ENCODE measurements at places on chromosomes 1 and 21.

DNA sequence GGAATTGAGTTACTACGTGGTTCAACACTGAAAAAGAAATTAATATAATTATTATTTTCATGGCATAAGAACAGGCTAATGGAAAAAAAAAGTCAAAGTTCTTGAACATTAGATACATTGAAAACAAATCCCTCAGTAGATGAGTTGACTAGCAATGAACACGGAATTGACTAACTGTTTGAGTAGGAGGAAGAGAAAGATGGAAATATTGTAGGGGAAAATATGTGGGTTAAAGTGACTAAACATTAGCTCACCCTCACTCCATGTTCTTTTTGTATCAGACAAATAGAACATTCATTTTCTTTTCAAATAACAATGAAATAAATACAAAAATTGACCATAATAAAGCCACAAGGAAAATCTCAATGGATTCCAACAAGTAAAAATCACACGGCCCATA is 84.3 kb downstream of the KCNK2 start:
- DNase-seq, result no peak

DNA sequence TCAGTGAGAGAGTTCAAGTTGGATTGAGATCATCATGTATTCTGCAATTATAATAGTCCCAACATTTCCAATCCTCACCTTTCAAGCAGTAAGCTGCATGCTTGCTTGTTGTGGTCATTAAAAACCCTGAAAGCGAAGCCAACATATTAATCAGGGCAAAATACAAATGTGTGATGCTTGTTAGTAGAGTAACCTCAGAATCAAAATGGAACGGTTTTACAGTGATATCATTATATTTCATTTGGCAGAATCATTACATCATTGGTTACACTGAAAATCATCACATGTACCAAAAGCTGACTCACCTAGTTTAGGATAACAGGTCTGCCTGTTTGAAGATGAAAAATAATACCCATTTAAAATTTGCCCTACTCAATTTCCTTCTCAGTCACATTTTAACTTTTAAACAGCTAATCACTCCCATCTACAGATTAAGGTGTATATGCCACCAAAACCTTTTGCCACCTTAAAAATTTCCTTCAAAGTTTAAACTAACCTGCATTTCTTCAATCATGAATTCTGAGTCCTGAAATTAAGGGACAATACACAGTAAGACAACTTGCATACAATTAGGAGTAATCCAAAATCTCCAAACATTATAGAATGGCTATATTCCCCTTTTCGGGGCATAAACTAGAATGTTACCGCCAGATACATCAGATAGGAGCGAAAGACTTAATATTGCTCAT is 3.5 kb downstream of the GAS5 start:
- no peak for DNase-seq

DNA sequence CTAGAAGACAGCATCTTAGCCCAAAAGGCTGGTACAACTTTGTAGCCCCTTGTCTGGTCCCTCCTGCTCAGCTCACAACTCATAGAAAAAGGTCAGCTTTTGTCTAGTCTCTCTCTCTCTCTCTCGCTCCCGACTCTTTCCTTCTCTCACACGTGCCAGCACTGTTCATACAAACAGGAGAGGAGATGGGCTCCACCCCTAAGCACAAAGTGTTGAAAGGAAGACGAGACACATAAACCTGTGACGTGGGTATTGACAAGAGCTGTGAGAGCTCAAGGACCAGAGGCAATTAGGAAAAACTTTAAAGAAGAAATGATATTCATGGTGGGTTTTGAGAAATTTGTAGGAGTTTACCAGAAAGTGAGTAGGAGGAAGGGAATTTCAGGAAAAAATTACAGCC is 23.6 kb upstream of the KCNC4 start:
- no peak for DNase-seq

- no peak for DNase-seq
Observed at GRCh38 chr1:77347646-77348045, 65.8 kb downstream of the AK5 start.

GRCh38 chr1:45554198-45554597 is 3.6 kb downstream of the AKR1A1 start:
- DNase-seq, result no peak

GRCh38 chr1:91924146-91924545 is 25.1 kb upstream of the BRDT start:
- DNase-seq, result no peak

- DNase-seq, result no peak
Observed at GRCh38 chr1:6584126-6585080, 4.6 kb downstream of the ZBTB48 start.

GRCh38 chr1:82932207-82932606 is 1066.7 kb downstream of the TTLL7 start:
- DNase-seq, result no peak

GRCh38 chr1:147338571-147338970 is 96.1 kb downstream of the CHD1L start:
- no peak for DNase-seq

DNA sequence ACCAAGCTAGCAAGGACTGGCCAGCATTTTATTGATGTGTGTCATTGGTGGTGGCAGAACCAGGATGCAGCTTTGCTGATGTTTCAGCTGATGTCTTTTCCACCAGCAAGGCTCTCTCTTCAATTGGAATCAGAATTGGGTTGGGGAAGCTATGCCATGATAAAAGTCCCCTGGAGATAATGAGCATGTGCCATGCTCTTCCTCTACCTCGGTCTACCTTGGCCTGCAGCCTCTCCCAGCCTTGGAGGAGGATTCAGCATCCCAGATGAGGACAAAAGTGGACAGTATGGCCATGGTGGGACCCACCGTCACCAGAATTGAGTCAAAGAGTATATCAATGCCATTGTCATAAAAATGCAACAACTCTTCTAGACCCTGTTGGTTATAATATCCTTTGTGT is 8.6 kb downstream of the AVPR1B start:
- DNase-seq, result no peak
